ENCODE measurements at places on chromosomes 4 and X.
A peak's percentile ranks its signal among the peaks of the same experiment; 100 is the strongest.

- no peak for ATAC-seq
Measured at GRCh38 chr4:110970642-110971041, 347.8 kb upstream of the PITX2 start.

GRCh38 chrX:119041175-119041574, 31.6 kb upstream of the CT47C1 start:
- no peak for ATAC-seq

DNA sequence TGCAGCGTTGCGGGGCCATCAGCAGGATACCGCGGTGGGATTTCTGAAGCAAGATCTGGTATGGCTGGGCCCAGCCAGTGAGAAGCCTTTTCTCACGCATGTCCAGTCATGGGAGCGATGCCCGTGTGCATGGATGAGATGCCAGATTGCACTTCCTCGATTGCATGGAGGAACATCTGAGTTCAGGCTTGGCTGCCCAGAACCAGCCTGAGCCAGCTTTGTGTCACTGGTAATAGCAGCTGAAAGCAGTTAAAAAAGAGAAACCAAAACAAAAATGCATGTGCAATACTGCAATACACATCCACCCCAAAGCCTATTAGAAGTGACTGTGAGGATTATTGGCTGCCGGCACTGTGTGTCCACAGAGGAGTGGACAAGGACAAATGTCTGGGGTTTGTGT, 59.3 kb downstream of the PSAPL1 start:
- no peak for ATAC-seq

DNA sequence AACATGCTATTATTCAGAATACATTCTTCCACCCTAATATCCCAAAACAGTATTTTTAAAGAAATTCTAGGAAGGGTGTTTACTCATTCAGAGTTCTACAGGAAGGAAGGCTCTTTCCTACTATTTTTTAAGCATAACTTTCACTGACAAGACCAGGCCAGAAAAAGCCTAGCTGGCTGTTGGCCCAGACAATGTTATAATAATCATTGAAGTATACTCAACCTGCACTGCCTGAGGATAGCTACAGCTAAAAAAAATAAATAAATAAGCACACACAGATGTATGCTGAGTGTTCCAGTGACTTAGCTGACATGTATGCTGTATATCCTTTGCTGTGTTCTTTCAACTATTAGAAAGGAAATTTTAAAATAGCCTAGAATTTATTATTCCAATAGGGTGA, 145.8 kb upstream of the SPRY1 start:
- ATAC-seq: no peak

GRCh38 chrX:24081661-24082154, 27.0 kb downstream of the EIF2S3 start:
- ATAC-seq: peak; percentile 36

DNA sequence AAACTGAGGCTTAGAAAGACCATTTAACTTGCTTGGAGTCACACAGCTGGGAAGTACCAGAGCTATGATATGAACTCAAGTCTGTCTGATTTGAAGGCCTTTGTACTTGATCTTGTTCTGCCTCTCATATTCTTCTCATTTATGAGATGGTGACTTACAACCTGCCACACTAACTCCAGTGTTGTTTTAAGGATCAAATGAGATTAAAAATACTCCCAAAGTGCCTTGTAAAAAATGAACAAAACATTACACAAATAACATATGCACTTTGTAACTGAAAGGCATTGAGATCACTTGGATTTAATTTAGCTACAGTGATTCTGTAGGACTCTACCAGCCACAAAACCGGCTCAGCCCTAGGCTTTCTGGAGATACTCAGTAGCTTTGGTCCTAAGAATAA, 15.6 kb upstream of the MAP7D3 start:
- no peak for ATAC-seq

DNA sequence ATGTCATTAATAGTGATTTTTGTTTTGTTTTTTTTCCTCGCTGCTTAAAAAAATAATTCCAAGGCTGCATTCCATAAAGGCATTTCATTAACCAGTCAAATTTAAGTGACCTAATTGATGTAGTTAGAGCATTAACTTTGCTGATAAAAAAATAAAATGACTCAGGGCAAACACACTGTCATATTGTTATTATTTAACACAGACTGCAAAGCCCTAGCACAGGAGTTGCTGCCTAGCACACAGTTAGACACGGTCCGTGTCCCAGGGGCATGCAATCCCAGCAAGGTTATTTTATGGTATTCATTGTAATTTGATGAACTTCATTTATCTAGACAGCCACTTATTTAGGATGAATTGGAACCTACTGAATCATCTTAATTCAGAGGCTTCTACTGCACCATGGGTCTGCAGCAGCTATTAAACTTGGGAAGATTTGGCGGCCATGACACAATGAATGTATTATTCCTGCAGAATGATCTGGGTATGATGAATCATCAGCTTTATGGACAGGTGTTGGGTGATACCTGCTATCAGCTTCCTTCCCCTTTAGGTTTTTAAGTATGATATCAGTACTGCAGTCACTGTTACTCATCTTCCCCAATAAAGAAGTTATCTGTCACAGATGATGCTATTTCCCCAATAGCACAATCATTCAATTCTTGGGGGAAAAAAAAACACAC, 182.7 kb downstream of the PPARGC1A start:
- ATAC-seq: no peak

DNA sequence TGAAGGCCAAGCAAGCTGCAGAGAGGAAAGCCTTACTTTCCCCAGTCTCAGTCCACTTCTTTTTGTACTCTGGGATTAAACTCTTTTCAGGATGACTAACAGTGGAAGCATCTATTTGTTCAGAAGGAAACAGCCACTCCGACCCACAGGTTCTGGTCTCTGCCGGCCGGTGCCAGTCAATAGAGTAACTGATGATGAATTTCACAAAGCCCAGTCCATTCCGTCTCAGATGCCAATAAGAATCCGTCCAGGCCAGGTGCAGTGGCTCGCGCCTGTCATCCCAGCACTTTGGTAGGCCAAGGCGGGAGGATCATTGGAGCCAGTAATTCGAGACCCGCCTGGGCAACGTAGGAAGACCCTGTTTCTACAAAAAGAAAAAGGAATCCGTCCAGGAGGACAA, 58.5 kb upstream of the HELT start:
- ATAC-seq: no peak

DNA sequence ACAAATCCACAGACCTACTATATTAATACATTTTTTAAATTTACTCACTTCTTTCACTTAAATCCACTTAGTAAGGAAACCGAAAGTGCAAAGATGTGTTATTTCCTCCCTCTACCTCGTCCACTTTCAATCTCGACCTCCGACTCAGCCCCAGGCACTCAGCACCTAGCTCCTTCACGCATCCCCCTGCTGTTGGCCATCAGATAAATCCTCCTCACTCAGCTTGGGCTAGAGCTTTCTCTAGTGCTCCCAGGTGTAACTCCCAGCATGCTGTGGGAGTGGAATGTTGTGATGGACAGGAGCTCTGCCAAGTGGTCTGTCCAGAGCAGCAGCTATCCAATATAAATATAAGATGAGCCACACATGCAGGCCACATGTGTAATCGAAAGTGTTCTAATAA, 26.7 kb upstream of the TEC start:
- ATAC-seq: peak; percentile 64

- peak; percentile 86 for ATAC-seq
Measured at GRCh38 chrX:9312922-9313867, 151.7 kb upstream of the TBL1X start.

DNA sequence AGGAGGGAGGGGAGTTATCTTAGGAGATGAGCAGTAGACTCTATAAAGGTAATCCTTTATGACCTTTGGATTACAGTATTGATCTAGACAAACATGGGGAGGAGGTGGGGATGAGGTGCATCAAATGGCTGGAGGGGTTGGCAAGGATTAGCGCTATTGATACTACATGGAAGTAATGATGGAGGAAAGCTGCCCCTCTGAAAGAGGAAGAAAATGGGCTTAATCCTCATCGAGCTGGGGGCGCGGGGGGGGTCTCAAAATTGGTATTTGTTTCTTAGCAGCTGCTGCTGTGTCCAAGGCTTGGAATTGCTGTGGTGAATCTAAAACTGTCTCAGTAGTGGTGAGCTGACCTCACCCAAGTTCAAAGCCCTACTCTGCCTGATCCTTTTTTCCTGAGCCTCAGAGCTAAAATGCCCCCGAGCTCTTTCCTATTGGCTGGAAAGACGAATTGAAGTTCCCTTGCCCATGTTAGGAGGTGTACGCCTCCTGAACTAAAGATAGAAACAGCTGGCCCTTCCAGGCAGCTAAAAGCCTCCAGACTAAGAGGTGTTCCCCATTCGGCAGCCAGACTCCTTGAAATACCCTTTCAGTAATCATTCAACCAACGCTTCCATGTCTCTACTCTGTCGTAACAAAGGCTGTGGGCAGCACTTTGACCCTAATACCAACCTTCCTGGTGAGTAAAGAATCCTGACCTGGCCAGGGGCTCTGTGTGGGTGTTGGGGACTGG, at the start of gene ITGB1BP2:
ITGB1BP2 (plus strand) TSS at position 556 of the 730 bp plus-strand sequence; CDS start at position 613, 57 bp downstream.
- ATAC-seq: no peak

GRCh38 chr4:90906239-90906638, 779.0 kb downstream of the CCSER1 start:
- no peak for ATAC-seq

DNA sequence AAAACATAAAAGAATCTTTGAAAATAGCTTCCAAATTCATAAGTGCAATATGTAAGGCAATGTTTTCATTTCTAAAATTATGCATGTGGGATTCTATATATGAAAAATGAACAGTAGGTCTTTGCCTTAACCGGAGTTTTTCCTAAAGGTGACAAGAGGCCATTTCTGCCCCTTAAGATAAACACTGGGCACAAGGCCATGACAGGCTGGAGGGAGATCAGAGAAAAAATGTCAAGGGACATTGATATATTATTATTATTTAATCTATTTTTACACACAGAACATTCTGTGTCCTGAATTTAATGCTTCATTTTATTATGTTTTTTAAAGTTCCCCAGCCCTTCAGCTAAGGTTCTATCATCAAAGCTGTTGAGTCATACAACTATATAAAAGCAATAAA, 118.8 kb downstream of the CHM start:
- ATAC-seq: no peak

DNA sequence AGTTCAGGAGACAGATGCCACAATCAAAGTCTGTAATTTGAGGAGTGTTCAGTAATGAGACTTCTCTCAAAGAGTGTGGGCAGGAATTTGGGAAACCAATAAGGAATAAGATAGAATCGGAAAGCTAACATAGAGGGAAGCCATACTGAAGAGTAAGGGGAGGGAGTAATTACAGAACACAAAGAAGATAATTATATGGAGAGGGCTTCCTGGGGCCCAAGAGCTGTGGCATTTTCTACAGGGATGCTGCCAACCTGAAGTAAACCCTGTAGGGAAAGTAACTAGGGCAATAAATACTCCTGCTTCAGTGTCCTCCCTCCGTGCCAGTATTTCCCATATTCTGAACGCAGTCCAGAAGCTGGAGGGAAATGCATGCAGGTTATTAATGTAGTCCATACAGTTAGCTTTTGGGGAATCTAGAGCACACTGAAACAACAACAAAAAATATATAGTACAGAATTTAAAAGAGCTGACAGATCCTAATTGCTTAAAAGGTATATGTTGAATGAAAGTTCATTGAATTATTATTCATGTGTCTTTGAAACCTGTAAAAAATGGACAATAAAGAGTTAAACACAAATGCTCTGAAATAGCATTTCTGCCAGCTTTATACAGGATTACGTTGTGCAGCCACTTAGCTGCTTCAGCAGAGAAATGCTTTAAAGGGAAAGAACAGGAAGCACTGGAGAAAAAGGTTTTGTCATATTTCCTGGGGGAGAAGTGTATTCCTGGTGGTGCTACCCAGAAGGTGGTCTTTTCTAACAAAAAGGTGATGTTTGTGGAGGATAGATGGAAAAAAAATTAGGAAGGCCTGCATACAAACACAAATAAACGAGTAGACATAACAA, 48.0 kb downstream of the CXXC4 start:
- no peak for ATAC-seq

GRCh38 chrX:44580466-44580865, 37.8 kb upstream of the FUNDC1 start:
- ATAC-seq: no peak

- ATAC-seq: no peak
Measured at GRCh38 chrX:119756926-119757635, 1.3 kb upstream of the SOWAHD start.

- no peak for ATAC-seq
Measured at GRCh38 chrX:122813876-122814275, 370.2 kb upstream of the GRIA3 start.

- no peak for ATAC-seq
Measured at GRCh38 chr4:3209551-3210325, 39.2 kb upstream of the MSANTD1 start.

DNA sequence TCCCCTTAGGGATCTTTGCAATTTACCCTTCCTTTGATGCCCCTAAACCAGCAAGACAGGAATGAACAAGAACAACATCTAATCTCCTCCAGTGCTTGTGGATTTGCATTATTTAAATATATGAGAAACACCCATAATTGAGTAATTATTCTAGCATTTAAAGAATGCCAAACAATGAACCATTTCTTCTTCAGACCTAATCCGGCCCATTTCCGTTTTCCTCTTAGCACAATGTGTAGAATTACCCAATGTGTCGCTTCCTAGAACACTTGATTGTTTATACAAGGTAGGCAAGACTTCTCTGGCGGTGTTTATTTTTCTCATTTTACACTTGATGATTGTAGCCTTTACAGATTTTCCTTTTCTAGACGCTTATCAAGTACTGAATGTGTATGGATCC, 43.5 kb downstream of the CLDN34 start:
- ATAC-seq: no peak

- no peak for ATAC-seq
Measured at GRCh38 chr4:183517781-183518180, 12.9 kb downstream of the ING2 start.

DNA sequence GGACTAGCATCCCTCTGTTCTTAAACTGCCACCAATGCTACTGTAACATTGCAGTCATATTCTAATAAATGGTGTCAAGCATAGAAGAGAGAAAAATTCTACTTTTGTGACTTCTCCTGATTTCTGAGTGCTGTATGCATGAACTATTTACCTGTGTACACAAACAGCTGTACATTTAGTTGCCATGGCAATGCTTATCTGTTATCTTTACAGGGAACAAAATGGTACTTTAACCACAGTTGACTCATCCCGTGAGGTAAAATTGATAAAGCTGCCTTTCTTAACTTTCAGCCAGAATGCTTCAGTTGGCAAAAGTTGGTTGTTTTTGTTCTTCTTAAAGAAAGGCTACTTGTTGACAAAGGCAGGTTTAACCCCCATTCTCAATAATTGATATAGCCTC, 587.5 kb upstream of the MAGEB2 start:
- no peak for ATAC-seq

DNA sequence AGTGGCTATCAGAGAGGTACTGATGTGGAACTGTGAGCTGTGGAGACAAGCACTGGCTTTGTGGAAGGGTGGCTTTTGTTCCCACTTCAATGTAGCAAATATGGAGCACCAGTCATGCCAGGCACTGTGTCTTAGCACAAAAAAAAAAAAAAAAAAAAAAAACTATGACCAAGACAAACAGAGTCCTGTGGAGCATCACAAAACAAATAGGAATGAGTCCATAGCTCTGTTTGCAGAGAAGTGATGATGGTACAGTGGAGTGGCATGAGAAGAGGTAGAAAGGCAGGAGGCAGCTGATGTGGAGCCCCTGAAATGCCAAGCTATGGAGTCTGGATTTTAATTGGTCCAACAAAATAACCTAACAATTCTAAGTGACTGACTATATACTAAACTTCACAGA, 116.9 kb downstream of the RAB28 start:
- no peak for ATAC-seq

- ATAC-seq: no peak
Measured at GRCh38 chr4:158036998-158037397, 135.8 kb downstream of the GASK1B start.
